ENCODE measurements at places on chromosomes 6 and 20.
A peak's percentile ranks its signal among the peaks of the same experiment; 100 is the strongest.

- DNase-seq = no peak
Observed at GRCh38 chr6:132466952-132467351, 46.0 kb downstream of the STX7 start.

GRCh38 chr20:60056407-60057122, 98.3 kb downstream of the CDH26 start:
- peak; percentile 61 for DNase-seq

- DNase-seq = no peak
Observed at GRCh38 chr20:19411811-19412210, 199.4 kb downstream of the SLC24A3 start.

DNA sequence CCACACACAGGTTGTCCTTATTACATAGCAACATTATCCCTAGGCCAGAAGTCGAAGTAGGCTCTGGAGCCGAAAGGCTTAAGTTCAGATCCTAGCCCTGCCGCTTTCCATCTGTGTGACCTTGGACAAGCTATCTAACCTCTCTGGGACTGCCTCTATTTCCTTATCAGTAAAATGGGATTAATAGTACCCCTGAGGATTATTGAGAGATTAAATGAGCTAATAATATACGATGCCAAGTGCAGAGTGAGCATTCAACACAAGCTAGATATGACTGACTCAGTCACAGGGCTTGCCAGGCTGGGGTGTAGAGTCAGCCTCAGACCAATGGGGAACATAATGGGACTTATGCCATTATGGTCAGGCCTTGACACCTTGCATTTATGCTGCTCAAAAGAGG, 8.9 kb upstream of the SPATA2 start:
- no peak for DNase-seq

DNA sequence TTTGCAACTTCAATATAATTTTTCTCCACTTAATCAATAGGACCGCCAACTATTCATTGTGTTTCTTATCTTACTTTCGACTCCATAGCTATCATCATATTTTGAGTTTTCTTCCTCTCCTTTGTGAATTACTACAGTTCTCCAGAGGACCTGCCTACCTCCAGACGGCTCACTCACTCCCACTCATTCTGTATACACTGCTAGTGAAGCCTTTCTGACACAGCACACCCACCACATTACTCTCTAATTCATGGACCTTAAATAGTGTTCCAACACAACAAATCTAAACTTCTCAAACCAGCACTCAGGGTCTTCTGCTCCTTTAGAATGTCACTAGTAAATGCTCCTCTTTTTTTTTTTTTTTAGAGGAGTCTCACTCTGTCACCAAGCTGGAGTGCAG, 23.8 kb downstream of the FKBP5 start:
- DNase-seq = no peak

- DNase-seq = no peak
Observed at GRCh38 chr6:102223942-102224341, 830.4 kb downstream of the GRIK2 start.

DNA sequence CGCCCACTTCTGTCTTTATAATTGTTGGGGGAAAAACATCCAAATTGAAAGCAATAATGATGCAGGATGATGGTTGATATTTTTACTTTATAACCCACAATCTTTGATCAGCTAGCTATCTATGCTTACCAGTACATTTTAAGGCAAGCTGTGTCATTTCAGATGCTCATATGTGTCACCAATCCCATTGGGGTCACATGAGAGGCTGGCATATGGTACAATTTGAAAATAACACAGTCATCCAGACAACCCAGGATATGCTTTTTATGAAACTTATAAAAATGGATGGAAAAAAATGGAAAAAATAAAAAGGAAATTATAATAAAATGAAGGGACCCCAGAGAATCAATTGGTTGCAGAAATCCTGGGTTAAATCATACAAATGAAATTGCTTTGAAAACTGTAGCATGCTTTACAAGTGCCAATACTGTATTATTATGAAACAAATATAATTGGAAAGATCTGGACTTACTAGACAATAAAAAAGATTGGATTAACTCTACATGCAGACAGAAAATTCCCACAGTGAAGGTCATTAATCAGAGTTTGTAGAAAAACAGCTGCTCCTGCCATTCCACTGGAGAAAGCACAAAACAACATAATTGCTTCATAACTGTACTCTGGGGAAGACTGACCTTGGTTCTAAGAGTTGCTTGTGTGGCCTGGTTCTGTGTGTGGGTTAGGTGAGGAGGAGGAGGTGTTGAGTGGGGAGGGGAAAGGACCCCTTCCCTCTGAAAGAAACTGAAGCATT, 13.3 kb upstream of the PRIM2 start:
- DNase-seq = no peak

DNA sequence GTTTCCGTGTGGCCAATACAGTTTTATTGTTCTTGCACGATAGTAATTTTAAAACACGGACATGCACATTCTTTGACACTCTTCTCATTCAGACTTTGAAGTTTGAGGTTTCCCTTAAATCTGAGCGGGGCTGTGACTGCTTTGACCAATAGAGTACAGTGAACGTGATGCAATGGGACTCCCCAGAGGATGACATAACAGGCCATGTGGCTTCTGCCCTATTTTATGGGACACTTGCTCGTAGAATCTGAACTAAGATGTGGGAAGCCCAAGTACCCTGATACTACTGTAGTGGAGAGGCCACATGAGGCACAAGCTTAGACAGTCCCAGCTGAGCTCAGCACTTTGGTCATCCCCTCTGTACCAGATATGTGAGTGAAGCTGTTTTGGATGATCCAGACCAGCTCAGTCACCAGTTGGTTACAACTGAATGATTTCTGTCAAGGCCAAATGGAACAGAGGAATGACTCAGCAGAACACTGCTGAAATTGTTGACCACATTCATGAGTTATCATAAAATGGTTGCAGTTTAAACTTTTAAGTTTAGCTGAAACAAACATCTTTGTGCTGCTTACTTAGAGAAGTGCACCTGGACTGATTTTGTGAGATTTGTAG, 279.4 kb downstream of the RFPL4B start:
- DNase-seq = no peak

GRCh38 chr6:37396571-37397180, 36.3 kb upstream of the CMTR1 start:
- DNase-seq = no peak

DNA sequence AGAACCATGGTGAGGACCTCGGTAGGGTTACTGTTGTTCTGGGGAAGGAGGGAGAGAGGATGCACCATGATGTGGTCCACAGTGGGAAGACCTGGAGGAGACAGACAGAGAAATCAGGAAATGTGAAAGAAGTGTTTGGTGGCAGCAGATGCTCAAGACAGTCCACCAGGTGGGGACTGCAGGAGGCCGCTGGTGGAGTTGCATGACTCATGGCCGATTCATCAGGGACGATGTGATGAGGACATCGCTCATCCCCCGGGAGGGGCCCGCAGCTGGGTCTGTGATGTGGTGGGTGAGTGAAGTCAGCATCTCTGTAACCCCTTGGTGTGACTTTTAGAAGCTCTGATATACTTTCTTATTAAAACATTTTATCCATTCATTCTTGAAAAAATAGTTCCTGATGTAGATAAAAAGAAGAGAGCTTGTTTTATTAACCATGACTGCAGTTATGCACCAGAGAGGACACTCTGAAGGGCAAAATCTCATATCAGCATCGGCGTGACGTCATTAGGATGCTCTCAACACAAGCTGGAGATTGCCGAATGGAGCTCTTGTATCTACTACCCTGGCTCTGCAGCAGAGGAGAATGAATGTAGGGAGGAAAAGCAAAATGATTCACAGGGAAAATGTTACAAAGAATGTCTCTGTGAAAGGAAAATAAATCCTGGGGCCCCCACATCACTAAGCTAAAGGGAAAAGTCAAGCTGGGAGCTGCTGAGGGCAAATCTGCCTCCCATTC, 71.2 kb downstream of the RAMACL start:
- peak; percentile 63 for DNase-seq

DNA sequence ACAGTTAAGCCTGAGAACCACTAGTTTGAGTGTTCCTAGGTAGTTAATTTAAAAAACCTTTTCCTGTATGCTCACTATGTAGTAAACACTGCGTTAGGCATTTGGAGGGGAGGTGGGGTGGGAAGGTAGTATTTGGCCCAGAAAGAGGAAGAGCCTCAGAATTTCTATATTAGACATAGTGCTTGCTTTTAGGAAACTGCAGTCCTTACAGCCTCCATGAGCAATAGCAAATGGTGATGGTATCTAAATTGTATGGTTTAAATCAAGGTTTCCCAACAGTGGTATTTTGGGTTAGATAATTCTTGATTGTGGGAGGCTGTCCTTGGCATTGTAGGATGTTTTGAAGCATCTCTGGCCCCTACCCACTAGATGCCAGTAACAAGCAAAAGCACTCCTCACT, 61.5 kb upstream of the RIPOR2 start:
- DNase-seq = no peak

- DNase-seq = no peak
Observed at GRCh38 chr20:1952737-1953530, 40.9 kb downstream of the PDYN start.

DNA sequence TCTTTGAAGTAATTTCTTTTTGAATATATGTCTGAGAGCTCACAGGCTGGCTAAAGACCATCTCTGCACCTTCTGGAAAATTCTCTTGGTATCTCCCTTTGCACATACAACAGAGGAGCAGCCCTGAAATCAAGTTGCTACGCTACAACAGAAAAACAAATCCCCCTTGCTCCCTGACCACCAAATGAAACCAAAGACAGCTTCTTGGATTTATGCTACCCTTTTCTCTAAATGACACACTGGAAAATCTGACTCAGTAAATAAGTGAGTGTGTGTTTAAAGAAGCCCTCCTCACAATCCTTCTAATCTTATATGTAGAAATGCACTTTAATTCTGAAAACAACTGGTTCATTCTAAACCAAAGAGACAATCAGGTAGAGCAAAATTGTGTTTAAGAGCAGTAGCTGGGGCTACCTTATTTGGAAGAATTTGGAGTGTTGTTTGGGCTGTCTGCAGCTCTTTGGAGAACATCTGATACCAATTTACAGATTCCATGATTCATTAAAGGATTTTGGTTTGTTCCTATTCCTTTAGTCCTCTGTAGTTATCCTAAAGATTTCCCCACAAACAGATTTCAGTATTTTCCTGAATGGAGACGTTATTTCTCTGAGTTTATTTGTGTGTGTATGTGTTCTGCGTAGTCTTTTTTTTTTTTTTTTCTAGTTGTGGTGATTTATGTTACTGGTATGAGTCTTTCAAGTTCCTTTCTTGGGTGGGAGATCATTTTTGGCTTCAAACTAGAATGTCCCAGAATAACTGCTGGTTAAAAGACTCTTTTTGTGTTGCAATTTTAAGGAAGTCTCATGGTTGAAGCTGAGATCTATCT, 36.4 kb upstream of the UTRN start:
- no peak for DNase-seq

DNA sequence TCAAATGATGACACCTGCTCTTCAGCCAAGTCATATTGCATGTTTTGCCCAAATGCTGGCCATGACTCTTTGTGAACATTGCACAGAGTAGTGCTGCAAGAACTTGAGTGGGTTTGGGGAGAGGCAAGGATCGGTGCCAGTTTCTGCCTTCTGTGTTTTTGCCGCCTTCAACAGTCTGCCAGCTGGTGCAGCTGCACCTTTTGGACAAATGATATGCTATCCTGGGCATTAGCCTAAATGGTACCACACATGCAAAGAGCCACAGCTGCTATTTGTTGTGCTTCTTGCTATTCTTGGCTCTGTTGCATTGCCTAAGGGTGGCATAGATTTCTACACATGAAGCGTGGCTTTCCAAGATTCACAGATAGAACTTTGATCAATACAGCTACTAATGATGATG, 189.0 kb upstream of the CCN2 start:
- DNase-seq = no peak

- no peak for DNase-seq
Observed at GRCh38 chr20:59977086-59977485, 18.9 kb downstream of the CDH26 start.

DNA sequence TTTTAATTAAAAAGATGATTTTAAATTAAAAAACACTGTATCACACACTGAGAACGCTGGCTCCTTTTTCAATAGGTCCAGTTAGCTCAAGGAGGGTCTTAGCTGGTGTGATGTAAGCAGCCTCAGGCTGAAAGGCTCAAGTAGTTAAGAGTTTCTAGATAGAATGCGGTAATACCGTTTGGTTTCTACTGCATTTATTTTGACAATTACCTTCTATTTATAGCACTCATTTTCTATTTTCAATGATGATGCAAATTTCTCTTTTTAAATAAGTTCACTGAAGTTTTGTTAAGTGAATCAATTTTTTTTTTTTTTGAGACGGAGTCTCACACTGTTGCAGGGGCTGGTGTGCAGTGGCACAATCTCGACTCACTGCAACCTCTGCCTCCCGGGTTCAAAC, 87.1 kb downstream of the PREX1 start:
- no peak for DNase-seq

GRCh38 chr20:62710886-62711702, 2.5 kb downstream of the NTSR1 start:
- no peak for DNase-seq

- DNase-seq = no peak
Observed at GRCh38 chr20:34143951-34144350, 31.9 kb upstream of the EIF2S2 start.

GRCh38 chr6:105882121-105882803, 203.9 kb upstream of the PRDM1 start:
- no peak for DNase-seq

DNA sequence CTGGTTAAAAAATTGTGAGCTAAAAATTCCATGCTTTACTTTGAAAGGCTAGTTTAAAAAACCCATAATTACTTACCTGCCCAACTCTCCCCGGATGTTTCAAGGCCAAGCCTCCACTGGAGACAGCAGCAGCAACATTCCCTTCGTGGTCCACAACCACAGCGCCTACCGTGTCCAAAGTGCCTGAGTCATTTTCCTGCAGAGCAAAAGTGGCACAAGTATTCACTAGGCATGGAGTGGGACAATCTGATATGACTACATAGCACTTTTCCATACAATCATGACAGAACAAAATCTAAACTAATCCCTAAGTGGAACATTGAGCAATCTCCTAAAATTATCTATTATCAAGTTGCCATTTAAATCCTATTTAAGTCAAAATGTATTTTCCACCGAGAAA, 104.8 kb downstream of the TASP1 start:
- DNase-seq = no peak

- no peak for DNase-seq
Observed at GRCh38 chr6:12269110-12269509, 21.1 kb upstream of the EDN1 start.

- DNase-seq = no peak
Observed at GRCh38 chr20:32777177-32777956, 15.2 kb downstream of the DNMT3B start.

DNA sequence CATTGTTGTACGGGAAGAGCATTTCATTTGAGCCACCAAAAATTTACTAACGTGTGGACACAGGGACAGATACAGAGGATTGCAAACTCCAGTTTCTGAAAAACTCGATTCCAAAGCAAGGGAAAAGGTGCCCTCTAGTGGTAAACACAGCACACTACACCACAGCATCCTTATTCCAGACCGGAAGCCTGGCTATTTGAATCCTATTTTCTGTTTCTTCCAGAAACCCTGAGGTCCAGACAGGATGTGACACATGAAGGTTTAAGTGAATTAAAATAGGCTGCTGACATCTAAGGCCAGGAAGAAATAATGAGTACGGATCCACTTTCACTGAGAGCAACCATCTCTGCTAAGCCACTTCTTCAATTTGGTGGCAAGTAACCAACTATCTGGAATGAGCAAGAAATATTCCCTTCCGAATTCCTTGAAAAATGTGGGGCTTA, 31.8 kb upstream of the GMPR start:
- peak; percentile 44 for DNase-seq

Measured in DND-41 (cell line).